Astrocyte of the cerebellum (primary cell): ENCODE measurements at places on chromosomes 2 and 18.

DNA sequence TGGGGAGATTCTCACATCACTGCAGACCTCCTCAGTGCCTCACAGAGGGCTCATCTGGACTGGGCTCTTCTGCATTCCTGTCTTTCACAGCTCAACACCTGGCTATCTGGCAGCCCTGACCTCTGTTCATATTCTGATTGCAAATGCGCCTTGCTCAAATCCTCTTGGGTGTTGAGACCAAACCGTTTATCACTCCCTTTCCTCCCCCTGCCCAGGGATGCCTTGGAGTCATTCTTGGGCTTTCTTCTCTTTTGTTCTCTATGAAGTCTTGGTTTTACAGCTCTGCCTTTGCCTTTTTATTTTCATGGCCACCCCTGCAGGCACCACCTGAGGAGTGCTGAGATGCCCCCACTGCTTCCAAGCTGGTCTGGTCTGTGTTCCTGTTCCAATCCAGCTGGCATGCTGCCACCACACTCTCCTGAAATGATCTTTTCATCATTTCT, 26.3 kb downstream of the TUBB6 start:
- DNase-seq, result no peak

DNA sequence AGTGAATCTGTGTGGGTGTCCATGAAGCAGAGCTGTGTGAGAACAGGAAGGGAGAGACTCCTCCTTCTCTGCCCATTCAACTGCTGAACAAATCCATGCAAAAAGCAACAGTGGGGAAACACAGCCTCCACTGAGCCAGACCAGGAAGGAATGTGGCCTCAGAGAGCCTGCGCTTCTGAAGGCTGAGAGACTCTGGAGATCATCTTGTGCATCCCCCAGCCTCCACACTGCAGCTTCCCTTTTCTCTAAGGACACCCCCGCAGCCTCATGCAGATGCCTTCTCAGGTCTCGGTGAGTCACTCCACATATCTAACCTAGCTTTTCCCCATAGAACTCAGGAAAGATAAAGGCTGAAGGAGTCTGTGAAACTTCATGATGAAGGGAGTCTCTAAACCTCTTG, 402.9 kb downstream of the TNS1 start:
- DNase-seq, result no peak

GRCh38 chr2:47888581-47889280, 17.6 kb downstream of the FBXO11 start:
- DNase-seq, result no peak

- DNase-seq, result no peak
These were observed 617 bp downstream of the CCDC142 start for GRCh38 chr2:74481961-74482800.

DNA sequence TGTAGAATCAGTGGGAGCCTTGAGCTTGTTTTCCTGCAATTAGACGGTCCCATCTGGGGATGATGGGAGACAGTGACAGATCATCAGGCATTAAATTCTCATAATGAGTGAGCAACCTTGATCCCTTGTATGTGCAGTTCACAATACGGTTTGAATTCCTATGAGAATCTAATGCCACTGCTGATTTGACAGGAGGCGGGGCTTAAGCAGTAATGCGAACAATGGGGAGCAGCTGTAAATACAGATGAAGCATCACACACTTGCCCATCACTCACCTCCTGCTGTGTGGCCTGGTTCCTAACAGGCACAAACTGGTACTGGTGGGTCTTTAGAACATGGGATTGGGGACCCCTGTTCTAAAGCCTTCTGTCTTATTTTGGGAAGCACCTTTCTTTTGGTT, 17.9 kb upstream of the NYAP2 start:
- no peak for DNase-seq

DNA sequence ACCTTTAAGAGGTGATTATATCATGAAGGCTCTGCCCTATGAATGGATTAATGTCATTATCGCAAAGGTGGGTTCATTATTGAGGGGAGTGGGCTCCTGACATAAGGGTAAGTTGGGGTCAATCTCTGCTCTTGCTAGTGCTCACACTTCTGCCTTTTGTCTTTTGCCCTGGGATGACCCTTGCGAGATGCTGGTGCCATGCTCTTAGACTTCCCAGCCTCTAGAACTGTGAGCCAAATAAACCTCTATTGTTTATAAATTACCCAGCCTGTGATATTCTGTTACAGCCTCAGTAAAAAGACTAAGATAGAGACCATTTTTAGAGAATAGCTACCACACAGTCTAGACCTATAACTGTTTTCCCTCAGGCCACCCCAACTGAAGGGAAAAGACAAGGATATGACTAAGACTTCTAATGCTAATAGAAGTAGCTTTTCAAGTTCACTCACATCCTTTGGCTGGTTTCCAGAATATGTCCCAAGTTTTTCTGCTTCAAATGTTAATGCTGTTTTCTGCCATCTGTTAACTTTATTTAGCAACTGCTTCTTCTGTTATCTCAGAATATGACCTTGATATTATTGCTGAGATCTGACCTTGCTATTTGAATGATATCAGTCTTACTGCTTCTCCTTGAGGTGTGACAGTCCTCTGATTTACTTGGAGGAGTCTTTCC, 65.1 kb upstream of the STAM2 start:
- no peak for DNase-seq

- DNase-seq, result peak; percentile 69
These were observed 37.4 kb downstream of the TMEM87B start for GRCh38 chr2:112092286-112093041.

GRCh38 chr2:199770716-199771115, 80.3 kb downstream of the FTCDNL1 start:
- DNase-seq, result no peak

DNA sequence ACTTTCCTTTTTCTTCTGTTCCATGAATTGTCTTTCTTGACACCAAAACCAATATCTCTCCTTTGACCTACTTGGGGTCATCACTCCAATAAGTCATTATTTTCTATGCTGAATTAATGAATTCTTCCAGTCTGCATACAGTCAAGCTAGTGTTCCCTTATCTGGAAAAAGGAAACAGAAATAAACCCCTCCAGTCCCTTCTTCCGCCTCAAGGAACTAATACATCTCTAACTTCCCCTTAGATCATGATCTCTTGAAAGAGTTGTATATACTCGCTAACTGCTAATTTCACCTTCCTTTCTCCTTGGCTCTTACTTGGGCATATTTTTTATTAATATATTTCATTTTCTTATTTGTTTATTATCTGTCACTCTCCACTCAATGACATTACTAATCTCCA, 7.3 kb upstream of the ARHGAP15 start:
- no peak for DNase-seq

DNA sequence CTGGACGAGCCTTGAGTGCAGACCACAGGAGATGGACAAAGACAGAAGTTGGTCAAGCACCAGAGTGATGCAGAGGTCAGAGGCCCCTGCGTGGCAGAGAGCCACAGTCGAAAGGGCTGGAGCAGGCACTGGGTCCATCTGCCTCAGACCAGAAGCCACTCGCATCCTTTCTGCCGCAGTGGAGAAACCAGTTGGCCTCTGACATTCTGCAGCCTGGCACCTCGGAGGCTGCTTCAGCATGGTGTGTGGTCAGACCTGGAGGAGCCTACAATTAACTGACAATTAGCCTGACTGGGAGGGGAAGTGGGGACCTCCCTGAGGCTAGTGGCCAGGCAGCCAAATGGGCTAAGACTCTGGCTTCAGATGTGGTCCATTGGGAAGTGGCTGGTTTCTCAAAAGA, 111.1 kb downstream of the SGPP2 start:
- no peak for DNase-seq

GRCh38 chr18:61546590-61546989, 213.4 kb downstream of the CDH20 start:
- peak; percentile 37 for DNase-seq

GRCh38 chr2:23457990-23458682, 73.2 kb downstream of the KLHL29 start:
- DNase-seq, result no peak

DNA sequence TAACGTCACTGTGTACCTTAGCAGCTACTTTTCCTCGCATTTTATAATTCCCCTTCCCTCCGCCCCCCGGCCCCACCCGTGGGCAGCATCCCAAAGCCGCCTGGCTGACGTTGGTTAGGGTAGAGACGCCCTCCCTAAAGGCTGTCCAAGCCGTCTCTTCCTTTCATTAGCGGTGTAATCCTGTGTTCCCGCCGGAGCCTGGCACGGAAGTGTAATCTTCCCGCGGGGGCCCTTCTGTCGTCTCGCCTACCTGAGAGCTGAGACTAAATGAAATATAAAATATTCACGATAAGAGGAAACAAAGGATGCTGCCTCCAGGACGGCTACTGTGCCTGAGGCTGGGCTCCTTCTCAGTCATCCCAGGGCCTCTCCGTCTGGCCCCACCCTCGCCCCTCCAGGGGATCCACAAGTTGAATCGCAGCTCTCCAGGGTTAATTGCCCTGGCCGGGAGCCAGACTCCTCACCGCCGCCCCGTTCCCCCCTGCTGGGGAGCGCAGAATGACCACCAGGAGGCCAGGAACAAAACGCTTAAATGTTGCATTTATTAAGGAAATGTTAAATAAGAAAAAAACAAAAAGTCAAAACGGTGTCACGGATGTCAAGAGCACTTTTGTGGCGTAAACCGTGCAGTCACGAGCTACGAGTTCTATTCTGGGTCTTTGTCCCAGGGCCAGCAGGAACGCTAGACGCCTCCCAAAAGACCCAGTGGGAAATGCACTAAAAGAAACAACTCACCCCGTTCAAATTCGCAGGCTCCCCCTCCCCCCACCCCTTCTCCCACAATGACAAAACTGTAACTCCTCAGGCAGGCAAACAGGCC, 1.5 kb downstream of the RPRM start:
- no peak for DNase-seq

DNA sequence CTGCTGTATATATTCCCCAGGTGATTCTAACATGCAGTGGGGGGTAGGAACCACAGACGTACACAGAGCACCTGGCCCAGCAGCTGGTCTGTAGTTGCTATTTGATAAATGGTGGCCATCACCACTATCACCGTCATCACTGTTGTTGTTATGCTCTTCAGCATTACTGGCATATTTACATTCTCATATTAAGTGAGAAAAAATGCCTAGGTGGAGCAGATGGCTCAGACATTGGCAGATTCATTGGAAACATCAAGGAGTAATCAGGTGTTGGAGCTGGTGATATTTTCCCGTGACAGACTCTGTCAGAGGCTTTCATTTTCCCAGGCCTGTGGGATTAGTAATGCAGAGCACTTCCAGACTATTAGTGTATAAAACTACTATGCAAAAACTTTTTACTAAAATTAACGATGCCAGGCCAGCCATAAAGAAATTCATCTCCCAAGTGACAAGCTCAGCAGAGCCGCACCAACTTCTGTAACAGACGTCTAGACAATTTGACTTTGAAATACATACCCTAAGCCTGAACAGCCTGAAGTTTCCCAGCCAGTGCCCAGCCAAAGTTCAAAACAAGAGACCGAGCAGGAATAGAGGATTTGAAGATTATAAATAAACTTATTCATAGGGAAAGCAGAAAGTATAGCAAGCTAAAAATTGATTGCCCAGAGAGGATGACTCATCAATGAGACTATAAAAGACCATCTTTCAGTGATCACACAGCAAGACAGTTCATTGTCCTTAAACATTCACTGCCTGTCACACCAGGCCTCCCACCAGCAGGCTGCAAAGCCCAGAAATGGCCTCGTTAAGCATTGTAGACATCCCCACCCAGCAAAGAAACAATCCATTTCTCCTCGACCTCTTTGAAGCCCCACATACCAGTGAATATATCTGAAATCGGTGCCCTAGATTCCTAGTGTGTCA, 247.4 kb upstream of the CHAC2 start:
- no peak for DNase-seq

GRCh38 chr2:190460487-190460886, 52.3 kb downstream of the MFSD6 start:
- no peak for DNase-seq

DNA sequence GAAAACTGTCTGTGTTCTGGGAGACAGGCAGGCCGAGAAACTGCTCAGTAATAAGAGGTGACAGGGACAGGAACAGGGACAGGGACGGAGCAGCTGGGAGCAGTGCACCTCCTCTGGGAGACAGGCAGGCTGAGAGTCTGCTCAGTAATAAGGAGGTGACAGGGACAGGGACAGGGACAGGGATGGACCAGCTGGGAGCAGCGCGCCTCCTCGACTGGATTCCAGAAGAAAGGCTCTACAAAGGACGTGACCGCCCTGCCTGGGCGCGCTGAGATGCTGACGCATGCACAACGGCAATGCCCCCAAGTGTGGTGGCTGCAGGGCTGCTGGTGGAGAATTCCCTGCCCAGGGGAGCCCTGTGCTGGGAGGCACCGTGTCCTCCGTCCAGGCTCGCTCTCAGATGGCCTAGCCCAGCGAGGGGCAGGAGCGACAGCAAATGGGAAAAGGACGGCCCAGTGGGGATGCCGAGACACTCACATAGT, 44.2 kb upstream of the PXDN start:
- no peak for DNase-seq

- no peak for DNase-seq
These were observed 23.7 kb downstream of the NCAPH start for GRCh38 chr2:96359310-96359709.

DNA sequence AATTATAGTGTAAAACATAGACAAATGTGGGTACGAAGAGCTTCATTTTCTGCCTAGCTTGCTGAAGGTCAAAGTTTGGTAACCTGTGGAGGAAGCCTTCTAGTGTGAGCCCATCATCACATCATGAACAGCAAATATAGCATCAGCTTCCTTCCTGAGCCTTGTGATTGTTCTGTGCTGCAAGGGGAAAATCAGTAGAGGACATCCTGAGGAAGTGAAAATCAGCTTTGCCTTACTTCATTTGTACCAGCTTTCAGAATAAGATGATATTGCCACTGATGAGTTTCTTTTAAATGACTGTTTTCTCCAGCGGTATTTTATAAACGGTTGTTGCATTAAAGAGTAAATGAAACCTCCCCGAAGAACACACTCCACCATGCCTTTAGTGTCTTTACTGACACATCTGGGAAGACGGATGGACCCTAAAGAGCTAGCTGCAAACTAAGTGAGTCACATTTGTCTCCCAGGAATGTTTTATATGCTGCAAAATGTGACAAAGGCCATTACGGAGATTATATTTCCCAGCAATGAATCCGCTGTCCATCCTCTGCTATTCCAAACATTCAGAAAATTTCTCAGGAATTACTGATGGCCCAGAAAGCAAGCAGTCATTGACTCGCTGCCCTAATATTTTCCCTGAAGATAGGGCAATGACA, 1272.8 kb downstream of the SUCLG1 start:
- DNase-seq, result no peak

- peak; percentile 6 for DNase-seq
These were observed 37.7 kb upstream of the SMAD2 start for GRCh38 chr18:47968006-47968676.
